ENCODE measurements at places on chromosomes 4 and X. TPM values are rescaled to one million over a fixed set of nuclear protein-coding genes. Genes with fewer than 3 reads are reported as not detected.

SNCA gene
- total RNA-seq = 158 TPM

NDUFB11 gene
- 64.1 TPM for total RNA-seq

C1QTNF7 gene
- 0.69 TPM for total RNA-seq

CBLL2 gene
- not detected for total RNA-seq

SORBS2 gene
- total RNA-seq = 62.7 TPM

PPP2R2C gene
- total RNA-seq = 111 TPM

GATA1 gene
- not detected for total RNA-seq

HPGD gene
- 8.5 TPM for total RNA-seq

REPS2 gene
- 26.3 TPM for total RNA-seq

MAGEA2B gene
- total RNA-seq = not detected

HPSE gene
- total RNA-seq = 2.1 TPM

TRPC5OS gene
- 0.23 TPM for total RNA-seq

DRP2 gene
- total RNA-seq = 11.3 TPM

EGF gene
- 0.92 TPM for total RNA-seq

AKAP4 gene
- total RNA-seq = not detected

ATP1B4 gene
- total RNA-seq = not detected

RGN gene
- total RNA-seq = 5.8 TPM

DGKK gene
- 6.2 TPM for total RNA-seq

NXF2B gene
- 0.23 TPM for total RNA-seq

JAKMIP1 gene
- total RNA-seq = 26.8 TPM

UFSP2 gene
- total RNA-seq = 52.1 TPM

NDST4 gene
- total RNA-seq = 17.3 TPM

HSFX2 gene
- 1.4 TPM for total RNA-seq

ANKRD37 gene
- 12.2 TPM for total RNA-seq

CLIC2 gene
- total RNA-seq = 3.2 TPM

NDUFC1 gene
- 50.7 TPM for total RNA-seq

TLR1 gene
- 8.3 TPM for total RNA-seq

RWDD4 gene
- total RNA-seq = 23.5 TPM

IL3RA gene
- 3.0 TPM for total RNA-seq
